ENCODE measurements at places on chromosomes 7 and 10.

DNA sequence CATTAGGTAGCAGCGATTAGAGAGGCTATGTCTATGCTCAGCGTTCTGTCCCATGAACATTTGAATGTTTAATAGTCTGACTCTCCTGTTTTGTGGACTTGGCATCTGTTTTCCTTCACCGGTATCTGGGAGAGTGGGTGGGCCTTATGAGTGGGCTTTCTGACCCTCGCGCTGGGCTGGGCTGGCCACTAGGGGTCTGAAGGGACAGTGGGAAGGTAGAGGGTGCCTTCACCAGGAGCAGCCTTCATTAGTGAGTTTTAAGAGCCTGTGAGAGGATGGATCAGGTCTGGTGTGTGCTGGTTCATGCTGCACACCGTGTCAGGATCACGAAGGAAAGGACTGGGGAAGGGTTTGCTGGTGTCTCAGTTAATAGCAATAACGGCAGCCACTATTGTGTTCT, 33.4 kb downstream of the DCLRE1A start:
- no peak for DNase-seq

DNA sequence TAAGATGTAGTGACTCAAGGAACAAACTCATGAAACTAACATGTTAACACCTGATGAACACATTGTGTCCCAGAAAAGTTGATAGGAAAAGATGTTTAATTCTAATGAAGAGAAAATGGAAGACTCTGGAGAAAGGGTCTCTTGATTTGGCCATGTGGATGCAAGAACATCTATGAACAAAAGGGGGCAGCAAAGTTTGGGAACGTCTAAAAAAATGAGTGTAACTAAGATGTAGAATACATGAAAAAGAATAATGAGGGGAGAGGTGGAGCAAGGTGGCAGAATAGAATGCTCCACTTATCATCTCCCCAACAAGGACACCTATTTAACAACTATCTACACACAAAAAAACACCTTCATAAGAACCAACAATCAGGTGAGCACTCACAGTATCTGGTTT, 805.1 kb downstream of the TNS3 start:
- no peak for DNase-seq

DNA sequence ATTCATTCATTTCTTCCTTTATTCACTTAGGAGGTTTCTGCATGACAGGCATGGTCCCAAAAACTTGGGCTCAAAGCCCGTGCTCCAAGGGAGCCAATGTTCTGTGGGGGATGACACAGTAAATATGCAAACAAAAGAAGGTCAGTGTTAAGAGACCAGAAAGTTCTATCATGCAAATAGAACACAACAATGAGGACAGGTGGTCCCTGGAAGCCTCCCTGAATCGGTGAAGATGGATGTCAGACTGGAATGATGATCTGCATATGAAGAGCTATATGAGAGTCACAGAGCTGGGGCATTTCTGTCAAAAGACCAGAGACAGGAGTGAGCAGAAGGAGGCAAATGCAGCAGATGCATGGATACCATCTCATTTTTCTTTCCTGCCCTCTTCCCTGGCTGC, 129.0 kb downstream of the ABCA13 start:
- no peak for DNase-seq

DNA sequence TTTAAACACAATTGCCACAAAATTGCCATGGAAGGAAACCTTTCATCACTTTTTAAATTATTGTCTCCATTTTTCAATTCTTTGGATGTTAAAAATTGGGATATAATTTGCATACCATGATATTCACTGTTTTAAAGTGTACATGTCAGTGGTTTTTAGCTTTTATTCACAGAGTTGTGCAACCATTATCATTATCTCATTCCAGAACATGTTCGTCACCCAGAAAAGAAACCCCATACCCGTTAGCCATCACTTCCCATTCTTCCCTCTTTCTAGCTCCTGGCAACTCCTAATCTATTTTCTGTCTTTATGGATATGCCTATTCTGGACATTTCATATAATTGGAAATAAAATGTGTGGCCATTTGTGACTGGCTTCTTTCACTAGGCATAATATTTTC, 260.3 kb upstream of the FERD3L start:
- no peak for DNase-seq

DNA sequence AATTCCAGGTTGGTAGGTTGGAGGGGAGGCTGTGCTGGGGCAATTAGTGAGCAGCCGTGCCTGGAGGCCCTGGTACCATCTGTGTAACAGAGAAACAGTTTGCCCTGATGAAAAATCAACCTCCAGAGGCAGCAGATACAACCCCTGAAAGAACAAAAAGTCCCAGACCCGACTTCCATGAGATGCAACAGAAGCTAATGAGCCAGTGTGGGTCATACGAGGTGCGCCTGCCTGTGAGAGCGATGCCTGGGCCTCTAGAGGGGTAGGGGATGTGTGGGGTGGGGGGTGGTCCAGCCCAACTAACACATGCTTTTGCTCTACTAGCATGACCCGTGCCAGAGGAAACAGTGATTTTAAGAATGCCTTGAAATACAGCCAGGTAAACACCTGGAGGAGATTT, 39.3 kb downstream of the CELF2 start:
- no peak for DNase-seq
